ENCODE measurements at places on chromosomes 3 and 15.

DNA sequence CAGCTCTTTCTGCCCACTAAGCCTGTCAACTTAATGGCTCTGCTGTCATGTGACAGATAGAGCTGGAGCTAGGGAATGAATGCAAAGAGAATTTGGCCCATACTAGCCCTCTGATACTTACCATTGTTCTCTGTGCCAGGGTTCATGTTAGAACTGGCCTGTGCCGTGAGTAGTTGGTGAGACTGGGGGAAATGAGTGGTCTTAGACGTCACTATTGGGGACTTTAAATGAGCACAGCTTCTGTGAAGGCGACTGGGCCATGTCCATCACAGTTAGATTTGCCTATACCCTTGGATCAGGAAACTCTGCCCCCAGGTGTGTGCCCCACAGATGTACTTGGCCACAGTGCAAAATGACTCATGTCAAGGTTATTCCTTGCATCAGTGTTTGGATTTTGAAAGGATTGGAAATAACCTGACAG, 124.9 kb downstream of the PTPRG start:
- DNase-seq, result no peak

- DNase-seq, result no peak
These were observed 207.4 kb upstream of the HES1 start for GRCh38 chr3:193928354-193929209.

DNA sequence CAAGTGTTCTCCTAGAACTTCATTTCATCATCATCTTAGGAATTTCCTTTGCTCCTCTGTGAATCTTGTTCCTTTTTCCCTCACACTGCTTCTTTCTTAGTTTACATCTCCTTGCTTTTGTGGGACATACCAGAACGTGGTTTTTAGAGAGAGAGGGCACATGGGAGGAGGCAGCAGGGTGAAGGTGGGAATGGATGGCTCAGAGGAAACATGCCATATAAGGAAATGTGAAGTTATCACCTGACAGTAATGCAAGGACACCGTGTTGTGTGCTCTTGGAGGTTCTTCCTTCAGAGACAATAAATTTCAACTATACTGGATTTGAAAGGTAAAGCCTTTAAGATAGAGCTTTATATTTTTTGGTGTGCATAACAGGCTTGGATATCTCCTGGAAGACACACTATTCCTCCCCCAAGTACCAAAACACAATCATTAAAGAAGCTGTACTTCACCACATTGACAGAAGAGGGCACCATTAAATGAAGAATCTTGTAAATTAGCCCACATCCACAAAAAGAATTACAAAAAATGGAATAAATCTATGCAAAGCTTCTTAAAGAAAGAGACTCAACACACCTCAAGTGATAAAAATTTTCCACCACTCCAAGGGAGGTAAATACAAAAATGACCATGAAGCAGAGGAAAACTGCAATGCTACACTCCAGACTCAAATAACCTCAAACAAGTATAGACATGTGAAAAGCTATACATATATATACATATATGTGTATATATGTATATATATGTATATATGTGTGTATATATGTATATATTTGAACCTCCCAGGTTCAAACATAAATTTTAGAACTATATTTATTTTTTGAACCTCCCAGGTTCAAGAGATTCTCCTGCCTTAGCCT, 26.1 kb downstream of the RPL39L start:
- no peak for DNase-seq

DNA sequence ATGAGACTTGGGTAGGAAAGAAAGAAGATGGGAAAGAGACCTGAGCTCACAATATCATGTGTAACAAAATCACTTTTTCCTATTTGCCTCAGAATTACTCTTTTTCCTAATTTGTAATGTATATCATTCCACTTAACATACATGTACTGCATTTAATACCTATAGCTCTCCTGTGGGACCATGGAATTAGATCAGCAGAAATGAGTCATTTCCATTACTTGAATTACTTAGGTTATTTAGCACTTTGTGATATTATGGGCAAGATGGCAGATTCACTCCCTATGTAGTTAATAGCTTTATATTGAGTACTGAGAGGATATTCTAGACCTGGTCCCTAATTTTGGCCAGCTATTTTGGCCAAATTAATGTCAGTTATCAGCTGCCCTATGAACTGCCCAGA, 70.5 kb downstream of the ZNF609 start:
- no peak for DNase-seq

- no peak for DNase-seq
These were observed 401.7 kb downstream of the NLGN1 start for GRCh38 chr3:173799060-173799816.

DNA sequence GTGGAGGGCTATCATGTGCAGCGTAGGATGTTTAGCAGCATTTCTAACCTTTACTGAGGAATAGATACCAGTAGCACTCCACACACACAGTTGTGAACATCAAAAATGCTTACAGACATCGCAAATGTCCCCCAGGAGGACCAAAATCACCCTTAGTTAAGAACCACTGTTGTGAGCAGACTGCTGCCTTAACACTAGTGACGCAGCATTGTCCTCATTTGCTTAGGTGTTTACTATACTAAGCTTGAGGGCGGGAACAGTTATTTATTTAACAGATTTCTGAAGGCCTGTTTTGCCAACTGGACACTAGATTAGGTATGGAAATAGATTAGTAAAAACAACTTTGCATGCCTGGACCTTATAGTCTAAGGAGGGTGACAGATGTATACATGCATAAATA, 2.3 kb downstream of the PPP2R3A start:
- DNase-seq, result no peak

- peak; percentile 30 for DNase-seq
These were observed 129.1 kb downstream of the RAP2B start for GRCh38 chr3:153291059-153291685.

GRCh38 chr15:74121039-74121438, 9.3 kb upstream of the ISLR2 start:
- no peak for DNase-seq

- no peak for DNase-seq
These were observed 126.8 kb downstream of the MITF start for GRCh38 chr3:69865925-69866679.

- DNase-seq, result no peak
These were observed 98.6 kb downstream of the MYRIP start for GRCh38 chr3:39907981-39908380.

DNA sequence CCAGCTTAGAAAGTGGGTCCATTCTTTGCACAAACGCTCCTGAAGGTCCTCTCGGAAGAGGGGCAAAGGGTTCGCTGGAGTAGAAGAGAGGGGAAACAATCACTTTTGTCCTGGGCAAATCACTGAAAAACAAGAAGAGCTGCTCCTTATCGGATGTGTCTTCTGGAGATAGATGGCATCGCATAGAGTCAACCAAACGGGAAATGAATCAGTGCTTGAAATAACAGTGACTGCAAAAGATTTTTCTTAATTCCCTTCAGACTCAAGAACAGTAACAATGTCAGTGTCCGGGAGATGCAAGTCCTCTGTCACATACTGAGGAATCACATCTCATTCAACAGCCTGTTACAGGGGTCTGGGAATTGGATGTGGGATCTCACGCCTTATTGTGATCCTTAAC, 78.8 kb upstream of the PCSK6 start:
- no peak for DNase-seq

GRCh38 chr3:187212196-187212545, 14.9 kb downstream of the RTP1 start:
- no peak for DNase-seq

- DNase-seq, result no peak
These were observed 845.5 kb downstream of the ROBO2 start for GRCh38 chr3:77885381-77885780.

GRCh38 chr3:101854608-101855304, 5.4 kb downstream of the NFKBIZ start:
- DNase-seq, result no peak

DNA sequence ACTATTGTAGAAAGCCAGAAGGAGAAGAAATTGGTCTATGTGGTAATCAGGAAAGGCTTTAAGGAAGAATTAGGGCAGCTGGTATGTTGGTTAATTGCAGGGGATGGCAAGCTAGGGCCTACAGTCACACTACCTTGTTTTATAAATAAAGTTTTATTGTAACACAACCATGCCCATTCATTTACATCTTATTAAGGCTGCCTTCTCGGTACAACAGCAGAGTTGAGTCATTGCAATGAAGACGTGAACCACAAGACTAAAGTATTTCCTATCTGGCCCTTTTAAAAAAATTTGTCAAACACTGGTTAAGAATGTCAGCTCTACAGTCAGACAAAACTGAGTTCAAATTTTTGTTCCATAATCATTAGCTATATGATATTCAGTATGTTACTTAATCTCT, 8.3 kb downstream of the SERPINI1 start:
- DNase-seq, result no peak

DNA sequence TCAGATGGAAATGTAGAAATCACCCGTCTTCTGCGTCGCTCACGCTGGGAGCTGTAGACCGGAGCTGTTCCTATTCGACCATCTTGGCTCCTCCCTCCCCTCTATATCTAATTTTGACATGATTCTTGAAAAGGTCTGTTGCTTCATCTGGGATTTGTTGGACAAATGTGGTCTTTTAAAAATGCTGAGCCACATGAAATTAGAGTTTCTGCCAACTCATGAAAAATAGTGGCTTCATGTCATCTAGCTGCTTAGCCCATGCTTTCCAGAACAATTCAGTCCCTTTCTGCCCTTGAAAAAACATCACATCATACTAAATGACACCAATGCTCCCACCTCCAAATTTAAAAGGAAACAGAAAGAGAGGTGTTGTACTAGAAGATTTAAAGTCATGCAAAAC, 148.6 kb upstream of the EIF1B start:
- DNase-seq, result no peak

GRCh38 chr3:106401666-106402490, 533.1 kb upstream of the CBLB start:
- DNase-seq, result no peak

- no peak for DNase-seq
These were observed 77.0 kb upstream of the HEG1 start for GRCh38 chr3:125132815-125133214.

- DNase-seq, result no peak
These were observed 361.4 kb downstream of the PDCD6IP start for GRCh38 chr3:34159613-34160420.

DNA sequence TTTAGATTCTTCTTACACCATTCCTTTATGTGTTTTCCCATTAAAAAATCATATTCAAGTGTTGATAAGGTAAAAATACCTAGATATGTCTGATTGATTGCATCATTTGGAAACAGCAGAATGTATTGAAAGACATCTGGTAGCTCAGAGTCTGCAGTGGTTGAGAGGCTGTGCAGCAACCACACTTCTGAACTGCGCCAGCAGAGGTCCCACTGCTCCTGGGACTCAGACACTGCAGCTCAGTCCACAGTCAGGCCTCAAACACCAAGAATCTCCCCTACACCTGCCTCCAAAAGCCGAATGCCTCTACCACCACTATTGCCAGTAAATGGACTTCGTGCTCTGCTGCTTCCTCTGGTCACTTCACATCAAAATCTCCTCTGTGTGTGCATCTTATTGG, 176.9 kb upstream of the LMCD1 start:
- DNase-seq, result peak; percentile 42

- DNase-seq, result no peak
These were observed 172.2 kb upstream of the STRIT1 start for GRCh38 chr3:155465664-155466063.

- no peak for DNase-seq
These were observed 113.5 kb downstream of the PLD1 start for GRCh38 chr3:171696805-171697204.

- DNase-seq, result no peak
These were observed 42.4 kb downstream of the TMEM40 start for GRCh38 chr3:12716605-12717151.

- DNase-seq, result no peak
These were observed 316.8 kb downstream of the CHST2 start for GRCh38 chr3:143436231-143436930.

GRCh38 chr15:71003319-71003718, 110.7 kb downstream of the LRRC49 start:
- DNase-seq, result no peak

DNA sequence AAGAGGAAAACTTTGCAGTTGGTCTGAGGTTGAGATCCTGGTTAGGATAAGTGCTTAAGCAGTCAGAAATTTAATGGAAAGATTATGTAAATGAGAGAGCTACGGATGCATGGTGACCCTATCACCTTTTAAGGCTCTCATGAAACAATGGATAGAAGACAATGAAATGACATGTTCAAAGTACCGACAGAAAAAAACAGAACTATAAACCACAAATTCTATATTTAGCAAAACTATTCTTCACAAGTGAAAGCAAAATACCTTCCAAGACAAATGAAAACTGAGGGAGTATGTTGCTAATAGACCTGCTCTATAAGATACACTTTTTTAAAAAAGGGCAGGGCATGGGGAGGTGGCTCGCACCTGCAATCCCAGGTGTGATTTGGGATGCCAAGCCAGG, 32.2 kb downstream of the DNAAF4 start:
- DNase-seq, result no peak

- no peak for DNase-seq
These were observed 238.0 kb downstream of the SHOX2 start for GRCh38 chr3:157868196-157868595.

DNA sequence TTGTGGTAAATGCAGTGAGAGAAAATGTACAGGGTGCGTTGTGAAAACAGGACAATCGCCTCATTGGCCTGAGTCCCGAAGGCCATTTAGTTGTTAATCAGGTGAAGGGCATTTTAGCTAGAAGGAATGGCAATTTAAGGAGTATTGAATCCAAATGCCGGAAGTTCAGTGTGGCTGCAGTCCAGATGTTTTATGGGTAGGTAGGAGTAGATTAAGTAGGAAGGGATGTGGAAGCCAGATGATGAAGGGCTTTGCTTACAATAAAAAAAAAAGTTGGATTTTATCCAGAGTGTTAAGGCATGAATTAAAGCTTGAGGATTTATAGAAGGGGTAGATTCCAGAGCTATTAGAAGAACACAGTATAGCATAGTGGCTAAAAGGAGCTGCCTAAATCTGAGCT, 572.7 kb downstream of the NLGN1 start:
- no peak for DNase-seq

GRCh38 chr15:51726302-51727073, 11.0 kb downstream of the LYSMD2 start:
- DNase-seq, result peak; percentile 84
